Hepatocyte (in vitro differentiated cells): ENCODE measurements at places on chromosomes 13 and 19.
A peak's percentile ranks its signal among the peaks of the same experiment; 100 is the strongest.

DNA sequence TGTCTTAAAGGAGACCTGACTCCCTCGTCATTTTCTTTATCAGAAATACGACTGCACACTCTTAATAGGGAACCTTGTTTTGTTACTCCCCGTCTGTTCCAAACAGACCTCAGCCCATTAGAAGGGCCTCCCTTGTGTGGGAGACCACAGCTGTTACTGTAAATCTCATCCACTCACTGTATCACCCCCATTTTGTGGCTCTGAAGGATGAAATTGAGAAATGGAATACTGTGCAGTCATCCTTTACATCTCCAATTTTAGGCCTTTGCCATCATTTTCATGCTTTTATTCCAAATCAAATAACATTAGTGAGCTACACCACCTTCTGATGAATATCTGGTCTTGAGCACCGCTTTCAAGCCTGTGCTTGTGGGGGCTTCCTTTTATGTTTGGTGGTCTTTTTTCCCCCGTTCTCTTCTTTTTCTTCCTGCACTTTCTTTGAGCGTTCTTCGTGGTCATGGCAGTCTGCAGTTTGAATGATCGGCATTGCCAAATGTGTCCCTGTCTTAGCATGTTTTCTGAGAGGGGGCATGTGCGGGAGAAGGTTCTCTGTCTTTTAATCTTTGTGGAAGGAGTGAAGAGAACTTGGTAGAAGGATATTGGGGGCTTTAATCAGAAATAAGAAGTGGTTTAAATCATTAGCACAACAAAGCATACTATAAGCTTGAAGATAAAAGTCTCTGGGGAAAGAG lies 65.8 kb downstream of the GGACT start:
- no peaks in the 10 kb centered on the region for H3K27me3 ChIP-seq
- H3K4me3 ChIP-seq, result no peak overlapping the region

GRCh38 chr13:48496271-48497161 lies 36.4 kb downstream of the RCBTB2 start:
- no peak for DNase-seq
- H3K36me3 ChIP-seq, result no peaks in the 10 kb centered on the region
- no peak overlapping the region for H3K4me3 ChIP-seq
- no peaks in the 10 kb centered on the region for H3K4me1 ChIP-seq
- no peaks in the 10 kb centered on the region for H3K27me3 ChIP-seq

DNA sequence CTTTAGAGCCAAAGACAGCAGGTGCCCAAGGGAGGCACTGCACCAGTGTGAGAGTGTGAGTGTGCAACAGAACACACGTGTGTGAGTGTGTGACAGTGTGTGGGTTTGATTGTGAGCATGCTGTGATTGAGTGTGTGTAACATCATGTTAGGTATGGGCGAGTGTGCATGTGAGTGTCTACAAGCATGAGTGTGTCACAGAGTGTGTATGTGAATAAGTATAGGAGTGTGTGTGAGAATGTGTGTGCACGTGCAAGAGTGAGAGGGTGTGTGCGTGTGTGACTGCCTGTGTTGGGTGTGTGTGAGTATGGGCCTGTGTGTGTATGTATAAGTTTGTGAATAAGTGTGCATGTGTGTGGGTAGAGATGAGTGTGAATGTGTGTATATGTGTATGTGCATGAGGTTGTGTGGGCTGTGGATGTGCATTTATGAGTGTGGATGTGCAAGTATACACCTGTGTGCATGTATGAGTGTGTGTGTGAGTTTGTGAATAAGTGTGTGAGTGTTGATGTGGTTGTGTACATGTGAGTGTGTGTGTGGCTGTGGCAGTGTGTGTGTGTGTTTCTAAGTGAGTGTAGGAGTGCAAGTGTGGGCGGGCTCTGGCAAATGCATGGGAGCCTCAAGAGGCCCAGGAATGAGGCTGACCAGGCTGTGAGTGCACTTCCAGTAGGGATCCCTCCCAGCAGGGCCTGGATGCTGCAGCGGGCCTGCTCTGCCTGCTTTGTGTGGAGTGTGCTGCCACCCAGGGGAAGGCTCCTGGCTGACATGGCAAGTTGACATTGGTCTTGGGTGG lies 198.4 kb downstream of the COL4A1 start:
- DNase-seq, result peak; percentile 91
- no peak overlapping the region for H3K4me3 ChIP-seq
- no peaks in the 10 kb centered on the region for H3K27me3 ChIP-seq
- H3K36me3 ChIP-seq, result no peaks in the 10 kb centered on the region

DNA sequence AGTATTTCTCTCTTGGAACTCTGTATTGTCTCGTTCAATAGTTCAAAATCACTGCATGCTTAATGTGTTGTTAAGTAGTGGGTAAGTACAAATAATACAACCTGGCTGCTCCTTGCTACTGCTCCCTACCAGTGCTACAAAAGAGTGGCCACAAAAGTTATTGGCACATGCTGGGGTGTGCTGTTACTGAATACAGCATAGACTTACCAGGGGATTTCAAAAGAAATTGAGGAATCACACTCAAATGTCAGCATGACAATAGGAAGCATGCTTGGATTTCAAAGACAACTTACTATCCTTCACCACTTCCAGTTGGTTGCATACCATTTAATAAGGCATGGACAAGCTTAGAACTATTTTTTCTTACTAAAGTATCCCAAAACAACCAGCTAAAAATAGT lies 1041.3 kb upstream of the SPRY2 start:
- no peak overlapping the region for H3K4me3 ChIP-seq
- no peaks in the 10 kb centered on the region for H3K36me3 ChIP-seq
- DNase-seq, result no peak
- H3K4me1 ChIP-seq, result no peaks in the 10 kb centered on the region
- H3K27me3 ChIP-seq, result no peaks in the 10 kb centered on the region
- no peak overlapping the region for H3K27ac ChIP-seq

- H3K27me3 ChIP-seq, result no peaks in the 10 kb centered on the region
- no peaks in the 10 kb centered on the region for H3K36me3 ChIP-seq
- peaks cover 10% of the 10 kb centered on the region for H3K4me1 ChIP-seq
- peak overlapping the region; percentile 93 for H3K27ac ChIP-seq
Measured at GRCh38 chr19:18135712-18136584, 17.0 kb upstream of the PIK3R2 start.
